ENCODE measurements at places on chromosomes 13 and 19.

DNA sequence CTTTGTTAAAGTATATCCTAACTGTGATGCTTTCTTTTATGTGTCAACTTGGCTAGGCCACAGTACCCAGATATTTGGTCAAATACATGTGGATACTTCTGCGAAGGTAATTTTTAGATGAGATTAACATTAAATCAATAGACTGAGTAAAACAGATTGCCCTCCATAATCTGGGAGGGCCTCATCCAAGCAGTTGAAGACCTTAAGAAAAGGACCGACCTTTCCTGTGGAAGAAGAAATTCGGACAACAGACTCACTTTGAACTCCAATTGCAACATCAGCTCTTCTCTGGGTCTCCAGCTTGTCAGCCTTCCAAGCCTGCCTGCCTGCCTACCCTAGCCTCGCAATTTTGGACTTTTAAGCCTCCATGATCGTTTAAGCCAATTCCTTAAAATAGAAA is 57.9 kb upstream of the DOCK9 start:
- DNase-seq = no peak

DNA sequence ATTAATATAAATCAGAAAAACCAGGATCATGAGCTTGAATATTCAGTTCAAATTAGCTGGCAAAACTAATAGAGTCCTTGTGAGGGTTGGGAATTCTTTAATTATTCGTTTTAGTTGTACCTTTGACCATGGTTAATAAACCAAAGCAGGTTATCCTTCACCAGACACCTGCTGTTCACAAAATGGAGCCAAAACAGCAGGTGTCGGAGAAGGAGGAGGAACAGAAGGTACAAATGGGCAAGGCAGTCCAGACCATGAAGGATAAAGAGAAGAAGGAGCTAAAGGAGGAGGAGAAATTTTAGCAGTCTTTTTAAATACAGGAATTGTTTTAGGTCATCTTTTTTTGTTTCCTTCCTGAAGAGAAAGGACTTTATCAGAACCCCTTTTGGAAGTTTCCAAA is 106.1 kb downstream of the NHLRC3 start:
- DNase-seq = no peak

DNA sequence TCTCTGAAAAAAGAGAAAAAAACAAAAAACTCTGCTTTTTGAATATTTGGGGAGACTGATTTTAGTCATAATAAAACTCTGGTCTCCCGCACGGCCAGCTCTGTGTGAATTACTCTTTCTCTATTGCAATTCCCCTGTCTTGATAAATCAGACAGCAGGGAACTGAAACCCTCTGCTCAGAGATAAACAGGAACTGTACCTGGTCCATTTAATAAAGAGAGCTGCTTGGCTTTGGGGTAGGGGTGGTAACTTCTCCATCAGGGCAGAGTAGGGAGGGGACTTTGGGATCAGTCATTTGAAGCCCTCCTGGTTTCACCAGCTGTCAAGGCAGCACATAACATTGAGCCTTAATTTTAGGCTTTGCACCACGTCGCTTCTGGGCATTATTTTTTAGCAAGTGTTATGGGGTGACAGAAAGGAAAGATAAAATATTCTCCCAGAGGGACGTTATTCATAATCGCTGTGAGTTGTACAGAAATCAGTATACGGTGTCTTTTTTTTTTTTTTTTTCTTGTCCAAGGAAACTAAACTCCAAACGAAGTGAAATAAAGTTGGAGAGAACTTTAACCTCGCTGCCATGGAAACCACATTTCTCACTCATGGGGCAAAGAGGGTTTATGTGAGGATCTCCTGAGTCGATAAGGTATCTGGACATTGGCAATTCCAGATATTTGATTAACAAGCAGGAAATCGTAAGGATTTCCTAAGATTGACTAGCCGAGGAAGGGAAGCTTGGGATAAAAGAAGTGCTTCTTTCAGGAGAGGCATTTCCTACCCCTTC is 99.0 kb upstream of the MRI1 start:
- DNase-seq = no peak

DNA sequence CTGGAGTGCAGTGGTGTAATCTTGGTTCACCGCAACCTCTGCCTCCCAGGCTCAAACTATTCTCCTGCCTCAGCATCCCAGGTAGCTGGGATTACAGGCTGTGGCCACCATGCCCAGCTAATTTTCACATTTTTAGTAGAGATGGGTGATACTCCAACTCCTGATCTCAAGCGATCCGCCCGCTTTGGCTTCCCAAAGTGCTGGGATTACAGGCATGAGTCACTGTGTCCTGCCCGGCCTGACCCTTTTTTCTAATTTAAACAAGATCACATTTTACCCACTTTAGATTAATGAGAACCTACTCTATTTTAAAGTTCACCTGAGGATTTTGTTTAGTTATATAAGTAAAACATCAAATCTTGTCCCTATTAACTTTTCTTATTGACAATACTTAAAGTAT is 91.8 kb upstream of the POSTN start:
- no peak for DNase-seq

Measured in GM18507 (cell line).